Adipocyte (in vitro differentiated cells): ENCODE measurements at places on chromosomes 2 and 18.

DNA sequence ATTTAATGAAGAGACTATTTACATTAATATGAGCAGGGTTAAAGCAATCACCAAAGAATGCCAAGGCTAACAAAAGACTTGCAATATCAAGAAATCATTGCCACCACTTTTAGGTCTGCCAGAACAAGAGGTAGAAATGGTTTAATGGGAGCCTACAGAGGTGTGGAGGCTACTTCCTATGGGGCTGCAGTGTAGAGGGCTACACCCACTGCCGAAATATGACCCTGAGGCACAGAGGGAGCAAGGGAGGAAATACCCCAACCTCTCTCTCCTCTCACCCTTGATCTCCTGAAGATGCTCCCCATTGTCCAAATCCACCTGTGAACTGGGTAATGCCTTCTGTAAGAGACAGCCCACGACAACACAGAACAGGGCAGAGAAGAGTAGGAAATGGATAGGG is 315.4 kb downstream of the SMAD2 start:
- no peak for DNase-seq

DNA sequence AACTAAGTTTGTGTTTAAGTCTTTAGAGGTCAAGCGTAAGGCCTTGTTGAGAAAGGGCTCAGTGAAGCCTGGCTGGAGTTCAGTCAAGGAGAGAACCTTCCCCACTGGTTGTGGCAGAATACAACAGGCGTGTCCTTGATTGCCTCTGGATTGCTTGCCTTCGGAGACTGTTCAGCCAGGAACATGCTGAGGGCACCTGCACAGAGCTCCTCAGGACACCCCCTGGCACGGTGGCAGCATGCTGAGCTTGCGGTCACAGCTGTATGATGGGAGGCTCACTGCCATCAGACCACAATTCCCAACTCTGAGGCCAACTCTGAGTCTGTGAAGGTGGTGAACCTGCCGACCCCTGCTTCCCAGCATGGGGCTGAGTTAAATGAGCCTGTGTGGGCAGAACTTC is 130.0 kb downstream of the LPIN1 start:
- no peak for DNase-seq

DNA sequence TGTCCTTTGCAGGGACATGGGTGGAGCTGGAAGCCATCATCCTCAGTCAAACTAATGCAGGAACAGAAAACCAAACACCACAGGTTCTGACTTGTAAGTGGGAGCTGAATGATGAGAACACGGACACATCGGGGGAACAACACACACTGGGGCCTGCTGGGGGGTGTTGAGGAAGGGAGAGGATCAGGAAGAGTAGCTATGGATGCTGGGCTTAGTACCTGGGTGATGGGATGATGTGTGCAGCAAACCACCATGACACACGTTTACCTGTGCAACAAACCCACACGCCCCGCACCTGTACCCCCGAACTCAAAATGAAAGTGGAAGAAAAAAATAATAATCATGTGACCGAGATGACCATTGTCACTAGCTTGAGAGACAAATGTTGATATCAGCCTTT is 114.7 kb downstream of the NDUFA10 start:
- no peak for DNase-seq

DNA sequence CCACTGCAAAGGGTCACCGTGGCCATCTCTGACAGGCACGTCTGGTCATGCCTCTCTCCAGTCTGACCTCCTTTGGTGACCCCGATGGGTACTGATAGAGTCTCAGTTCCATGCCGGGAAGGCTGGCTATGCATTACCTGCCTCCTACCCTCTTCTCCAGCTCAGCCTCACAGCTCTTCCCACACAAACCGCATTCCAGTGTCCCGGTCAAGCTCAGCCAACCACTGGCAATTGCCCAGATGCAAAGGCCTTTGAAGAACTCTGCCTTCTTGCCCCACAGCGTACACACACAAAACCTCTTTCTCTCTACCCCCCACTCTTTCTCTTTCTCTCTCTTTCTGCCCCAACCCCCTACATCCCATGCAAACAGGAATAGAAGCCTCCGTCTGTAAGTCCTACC is 37.6 kb downstream of the TMEM163 start:
- DNase-seq = no peak
